Right renal cortex interstitium (tissue), 3 donors: ENCODE measurements at places on chromosomes 2 and 18. TPM values are rescaled to one million over a fixed set of nuclear protein-coding genes. Genes with fewer than 3 reads are reported as not detected.

Gene ADAM23
- 5.1 TPM for polyA plus RNA-seq

Gene NT5DC4
- polyA plus RNA-seq = 0.07 TPM

Gene GNLY
- polyA plus RNA-seq = not detected

Gene UGT1A8
- polyA plus RNA-seq = not detected

Gene INPP5D
- polyA plus RNA-seq = 6.2 TPM

Gene SULT1C2
- 42.7 TPM for polyA plus RNA-seq

Gene TLX2
- polyA plus RNA-seq = 0.06 TPM

DNA sequence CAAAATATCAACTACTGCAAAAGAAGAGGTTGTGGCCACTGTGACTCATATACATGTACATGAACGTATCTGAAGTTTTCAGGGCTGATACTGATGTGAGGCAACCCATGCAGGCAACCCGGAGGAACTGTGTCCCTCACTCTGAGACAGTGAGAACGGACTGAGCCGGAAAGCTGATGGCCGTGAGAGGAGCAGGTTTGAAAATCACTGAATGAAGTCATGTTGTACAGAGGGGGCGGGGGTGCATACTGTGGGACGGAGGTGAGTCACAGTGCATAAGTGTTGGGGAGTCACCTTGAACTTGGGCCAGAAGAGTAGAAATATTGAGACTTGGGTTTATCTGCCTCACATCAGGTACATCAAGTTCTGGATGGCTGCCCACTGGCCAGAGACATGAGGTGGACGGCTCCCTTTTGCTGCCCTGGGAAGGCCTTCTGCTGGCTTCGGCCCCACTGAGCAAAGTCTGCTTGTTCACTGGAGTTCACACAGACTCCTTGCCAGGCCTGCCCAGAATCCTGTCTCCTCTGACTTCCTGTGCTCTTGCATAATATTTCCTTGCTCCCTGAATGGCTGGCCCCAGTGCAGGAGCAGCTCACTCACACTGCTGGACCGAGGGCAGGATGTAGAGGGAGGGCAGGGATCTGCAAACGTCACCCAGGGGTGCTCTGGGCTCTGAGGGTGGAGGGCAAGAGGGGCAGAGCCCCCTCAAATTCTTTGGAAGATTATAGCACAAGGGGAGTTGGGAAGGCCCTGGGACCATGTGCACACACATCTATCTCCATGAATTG lies 18.1 kb downstream of the EPAS1 start:
- no peak for DNase-seq

DNA sequence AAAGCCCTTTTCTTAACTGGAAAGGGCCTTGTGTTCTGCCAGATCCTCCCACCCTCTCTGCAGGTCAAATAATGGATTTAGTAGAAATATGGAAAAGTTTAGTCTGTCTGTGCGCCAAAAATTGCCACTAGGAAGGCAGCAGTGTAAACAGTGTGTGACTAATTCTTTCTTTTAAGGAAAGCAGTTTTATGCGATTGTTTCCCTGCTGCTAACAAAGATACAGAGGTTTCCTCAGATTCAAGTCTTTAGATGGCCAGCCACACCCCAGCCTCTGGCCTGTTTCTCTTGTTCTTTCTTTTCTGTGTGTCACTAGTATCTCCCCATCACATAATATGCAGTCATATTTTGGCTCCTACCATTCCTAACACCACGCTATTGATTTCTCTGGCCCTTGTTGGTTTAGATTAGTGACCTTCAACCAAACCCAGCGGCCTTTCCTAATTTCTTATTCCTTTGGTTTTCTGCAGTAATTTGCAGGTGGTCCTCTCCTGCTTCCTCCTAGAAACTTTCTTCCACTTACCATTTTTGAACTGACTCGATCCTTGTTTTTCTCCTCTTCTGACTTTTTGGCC lies 157.4 kb downstream of the LTBP1 start:
- DNase-seq = no peak

DNA sequence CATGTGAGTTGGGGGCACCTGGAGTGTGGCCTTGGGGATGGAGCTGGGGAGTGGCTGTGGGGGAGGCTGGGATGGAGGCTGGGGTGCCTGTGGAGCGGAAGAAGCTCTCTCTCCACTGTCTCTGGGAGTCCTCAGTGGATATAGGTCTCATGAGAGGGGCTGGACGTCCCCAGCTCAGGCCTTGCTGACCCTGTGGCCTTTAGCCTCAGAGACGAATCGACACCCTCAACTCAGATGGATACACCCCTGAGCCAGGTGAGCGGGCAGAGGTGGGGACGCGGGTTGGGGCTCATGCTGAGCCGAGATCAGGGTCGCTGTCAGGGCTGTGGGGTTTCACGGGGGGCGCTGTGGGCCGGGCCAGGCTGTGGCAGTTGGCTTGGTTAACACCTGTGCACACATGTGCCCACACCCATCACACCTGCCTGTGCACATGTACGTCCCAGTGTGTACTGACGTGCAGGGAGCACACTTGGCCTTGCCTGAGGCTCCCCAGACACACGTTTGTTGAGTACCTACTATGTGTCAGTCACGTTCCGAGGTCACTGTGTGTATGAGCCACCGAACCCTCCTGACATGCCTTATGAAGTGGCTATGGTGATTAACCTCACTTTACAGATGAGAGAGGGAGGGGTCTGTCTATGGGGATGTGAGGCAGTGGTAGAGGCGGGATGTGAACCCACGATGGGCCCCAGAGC lies 20.1 kb downstream of the ZAP70 start:
- no peak for DNase-seq

DNA sequence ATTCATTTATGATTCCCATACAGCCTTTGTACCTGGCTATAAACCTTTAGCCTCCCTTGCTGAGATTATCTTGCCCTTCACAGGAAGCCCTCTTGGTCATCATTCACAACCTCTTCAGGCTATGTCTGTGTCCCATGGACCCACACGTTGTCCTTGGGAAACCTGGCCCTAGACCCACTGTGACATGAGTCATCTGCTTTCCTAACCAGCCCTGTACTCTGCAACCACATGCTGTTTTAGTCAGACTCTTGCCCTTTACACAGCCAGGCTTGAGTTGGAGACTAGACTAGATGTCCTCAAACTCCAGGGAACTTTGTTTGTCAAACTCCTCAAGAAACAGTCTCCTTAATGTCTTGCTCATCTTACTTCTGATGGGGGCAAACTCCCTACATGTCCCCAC lies 229.3 kb upstream of the ZSWIM2 start:
- DNase-seq = no peak

GRCh38 chr2:100136310-100136709 lies 6.1 kb downstream of the AFF3 start:
- DNase-seq = no peak

DNA sequence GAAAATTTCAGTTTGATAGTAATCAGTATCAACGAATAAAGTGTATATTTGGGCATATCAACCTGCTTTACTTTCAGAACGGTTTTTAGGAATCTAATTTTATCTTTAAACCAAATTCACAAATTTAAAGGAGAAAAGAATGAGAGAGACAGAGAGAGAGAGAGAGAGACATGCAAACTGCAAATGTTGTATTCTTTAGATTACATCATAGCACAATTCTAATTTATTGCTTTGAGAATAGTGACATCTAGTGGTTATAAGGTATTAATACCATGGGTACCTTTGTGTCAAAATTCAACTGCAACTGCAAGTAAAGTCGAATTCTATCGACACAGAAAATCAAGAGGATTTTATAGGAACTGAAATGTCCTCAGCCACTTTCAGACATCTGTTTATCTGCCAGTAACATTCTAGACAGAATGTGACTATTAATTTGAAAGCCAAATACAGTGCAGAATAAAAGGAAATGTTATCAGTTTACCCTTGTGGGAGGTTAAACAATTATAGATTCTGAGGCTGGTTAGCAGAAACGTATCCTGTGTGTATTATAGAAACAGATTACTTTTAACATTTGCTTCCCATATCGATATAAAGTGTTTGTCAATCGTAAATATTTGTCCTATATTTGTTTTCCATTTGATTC lies 529.8 kb upstream of the VRK2 start:
- peak; percentile 18 for DNase-seq

DNA sequence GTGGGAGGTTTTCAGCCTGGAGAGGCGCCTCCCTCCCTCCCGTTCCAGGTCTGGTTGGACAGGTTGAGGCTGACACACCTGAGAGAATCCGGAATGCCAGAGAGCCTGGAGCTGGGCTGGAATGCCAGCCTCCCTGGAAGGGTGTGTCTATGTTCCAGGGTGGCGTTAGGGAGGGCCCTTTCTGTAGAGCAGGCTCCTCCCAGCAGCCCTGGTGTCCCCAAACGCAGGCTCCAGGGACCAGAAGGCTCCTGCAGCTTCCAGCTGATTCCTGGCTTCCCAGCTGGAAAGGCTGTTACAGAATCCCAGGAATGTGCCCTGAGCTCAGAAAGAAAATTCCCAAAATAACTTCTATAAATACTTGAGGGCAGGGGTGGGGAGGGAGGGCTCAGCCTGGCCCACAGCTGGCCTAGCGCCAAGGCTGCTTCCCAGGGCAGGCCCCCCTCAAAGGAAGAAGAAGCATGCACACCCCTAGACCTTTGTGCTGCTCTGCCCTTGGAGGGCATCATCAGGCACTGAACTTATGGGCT lies 85.4 kb downstream of the STPG4 start:
- peak; percentile 57 for DNase-seq

GRCh38 chr2:96927405-96928171 lies 57.7 kb upstream of the SEMA4C start:
- no peak for DNase-seq

GRCh38 chr2:83386549-83386948 lies 1072.5 kb downstream of the SUCLG1 start:
- no peak for DNase-seq

DNA sequence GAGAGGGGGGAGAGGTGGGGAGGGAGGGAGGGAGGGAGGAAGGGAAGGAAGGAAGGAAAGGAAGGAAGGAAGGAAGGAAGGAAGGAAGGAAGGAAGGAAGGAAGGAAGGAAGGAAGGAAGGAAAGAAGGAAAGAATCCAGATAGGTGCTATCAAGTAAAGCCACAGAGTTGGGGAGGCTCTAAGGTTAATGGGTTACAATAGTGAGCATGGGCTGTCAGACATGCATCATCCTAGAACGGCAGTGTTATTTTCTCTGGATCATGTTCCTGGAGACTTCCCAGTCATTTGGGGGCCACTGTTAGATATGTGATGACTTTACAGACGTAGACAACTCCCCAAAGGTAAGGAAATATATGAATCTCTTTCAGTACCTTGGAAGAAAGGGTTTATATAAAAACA lies 31.1 kb downstream of the CDK15 start:
- no peak for DNase-seq

- DNase-seq = no peak
Observed at GRCh38 chr2:239579524-239580198, 178.8 kb upstream of the HDAC4 start.

DNA sequence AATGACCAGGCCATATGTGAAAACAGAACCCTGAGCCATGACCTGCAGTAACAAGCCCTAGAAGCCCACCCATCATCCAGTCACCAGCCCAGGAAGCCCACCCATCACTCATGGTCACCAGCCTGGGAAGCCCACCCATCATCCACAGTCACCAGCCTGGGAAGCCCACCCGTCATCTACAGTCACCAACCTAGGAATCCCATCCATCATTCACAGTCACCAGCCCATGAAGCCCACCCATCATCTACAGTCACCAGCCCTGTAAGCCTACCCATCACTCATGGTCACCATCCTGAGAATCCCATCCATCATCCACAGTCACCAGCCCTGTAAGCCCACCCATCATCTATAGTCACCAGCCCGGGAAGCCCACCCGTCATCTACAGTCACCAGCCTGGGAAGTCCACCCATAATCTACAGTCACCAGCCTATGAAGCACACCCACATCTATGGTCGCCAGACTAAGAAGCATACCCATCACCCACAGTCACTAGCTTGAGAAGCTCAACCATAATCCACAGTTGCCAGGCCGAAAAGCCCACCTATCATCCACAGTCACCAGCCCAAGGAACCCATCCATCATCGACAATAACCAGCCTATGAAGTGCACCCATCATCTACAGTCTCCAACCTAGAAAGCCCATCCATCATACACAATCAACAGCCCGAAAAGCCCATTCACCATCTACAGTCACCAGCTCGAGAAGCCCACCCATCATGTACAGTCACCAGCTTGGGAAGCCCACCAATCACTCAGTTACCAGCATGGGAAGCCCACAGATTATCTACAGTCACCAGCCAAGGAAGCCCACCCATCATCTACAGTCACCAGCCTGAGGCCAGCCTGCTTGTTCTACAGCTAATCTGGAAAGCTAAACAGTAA lies 91.9 kb downstream of the TWIST2 start:
- DNase-seq = no peak

GRCh38 chr18:813172-814071 lies 1.4 kb upstream of the YES1 start:
- DNase-seq = no peak

GRCh38 chr2:193315428-193316091 lies 1120.8 kb upstream of the TMEFF2 start:
- DNase-seq = no peak

DNA sequence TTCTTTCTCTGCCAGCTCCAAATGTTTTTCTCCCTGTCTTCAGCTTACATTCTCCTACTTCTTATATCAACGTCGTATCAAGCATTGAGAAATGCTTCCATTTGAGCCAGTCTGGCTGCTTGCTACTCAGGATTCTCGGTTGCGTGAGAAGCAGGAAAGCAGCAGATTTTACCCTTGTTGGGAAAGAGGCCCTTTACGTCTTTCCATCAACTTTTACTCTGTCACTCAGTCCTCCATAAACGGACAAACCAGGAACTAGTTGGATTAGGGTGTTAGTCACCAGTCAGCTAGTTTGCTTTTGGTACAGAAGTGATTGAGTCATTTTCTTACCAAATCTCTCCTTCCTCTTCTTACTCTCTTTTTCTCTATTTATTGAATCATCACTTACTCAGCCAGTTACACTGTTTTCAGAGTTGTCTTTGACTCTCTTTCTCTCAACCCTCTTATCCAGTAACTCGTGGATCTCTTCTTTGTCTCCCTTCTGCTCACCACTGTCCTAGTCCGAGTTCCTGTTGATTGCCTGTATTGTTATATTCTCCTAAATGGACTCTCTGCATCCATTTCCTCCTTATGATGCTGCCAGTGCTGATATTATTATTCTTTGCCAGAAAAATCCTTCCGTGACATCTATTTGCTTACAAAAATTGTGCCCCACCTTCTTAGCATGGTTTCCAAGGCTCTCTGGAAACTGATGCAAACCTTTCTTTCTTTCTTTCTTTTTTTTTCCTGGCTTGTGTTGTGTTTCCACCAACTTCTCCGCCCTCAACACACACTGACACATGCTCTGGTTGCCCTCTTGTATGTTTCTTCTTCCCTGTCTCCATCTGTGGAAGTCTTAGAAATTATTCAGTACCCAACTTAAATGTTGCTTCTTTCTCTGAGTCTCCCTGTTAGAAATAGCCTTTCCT lies 61.5 kb downstream of the VRK2 start:
- DNase-seq = no peak
